C1 segment of cervical spinal cord (tissue), 14 donors: ENCODE measurements at places on chromosomes 1 and 21.

DNA sequence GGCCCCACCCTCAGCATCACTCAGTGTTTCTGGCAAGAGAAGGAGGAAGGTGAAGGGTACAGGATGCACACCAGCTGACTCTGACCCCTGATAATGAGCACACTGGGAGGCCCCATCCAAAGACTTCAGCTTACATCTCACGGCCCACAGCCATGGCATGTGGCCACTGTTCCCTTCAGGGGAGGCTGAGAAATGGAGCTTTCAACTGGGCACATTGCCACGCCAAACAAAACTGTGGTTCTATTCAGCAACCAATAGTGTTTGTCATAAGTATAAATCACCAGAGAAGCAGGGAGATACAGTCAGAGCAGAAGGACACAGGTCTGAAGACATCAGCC lies 12.7 kb upstream of the TRAF3IP3 start:
- no peak for DNase-seq

- no peak for DNase-seq
These were observed 184.7 kb upstream of the SGIP1 start for GRCh38 chr1:66349242-66349641.

- DNase-seq = no peak
These were observed 51.5 kb upstream of the EPS8L3 start for GRCh38 chr1:109814993-109815786.

GRCh38 chr1:46342084-46342656 lies 1.6 kb downstream of the NSUN4 start:
- peak; percentile 2 for DNase-seq

DNA sequence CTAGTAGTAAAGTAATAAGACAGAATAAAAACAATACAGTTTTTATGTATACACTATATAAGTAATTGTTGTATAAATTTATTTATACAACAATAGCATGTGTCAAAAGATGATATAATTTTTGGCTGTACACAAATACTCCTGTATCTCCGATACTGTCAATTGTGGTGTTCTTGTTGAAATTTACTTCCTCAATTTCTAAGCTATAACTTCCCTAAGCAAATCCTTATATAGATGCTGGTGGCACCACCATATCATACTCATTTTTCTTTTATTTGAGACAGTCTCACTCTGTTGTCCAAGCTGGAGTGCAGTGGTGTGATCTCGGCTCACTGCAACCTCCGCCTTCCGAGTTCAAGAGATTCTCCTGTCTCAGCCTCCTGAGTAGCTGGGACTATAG lies 141.0 kb upstream of the HP1BP3 start:
- DNase-seq = no peak

GRCh38 chr1:116674751-116675150 lies 7.2 kb upstream of the IGSF3 start:
- DNase-seq = no peak

- DNase-seq = no peak
These were observed 200.5 kb upstream of the NEGR1 start for GRCh38 chr1:72482736-72483413.

- DNase-seq = no peak
These were observed 75.4 kb upstream of the CD5L start for GRCh38 chr1:157916887-157917570.

DNA sequence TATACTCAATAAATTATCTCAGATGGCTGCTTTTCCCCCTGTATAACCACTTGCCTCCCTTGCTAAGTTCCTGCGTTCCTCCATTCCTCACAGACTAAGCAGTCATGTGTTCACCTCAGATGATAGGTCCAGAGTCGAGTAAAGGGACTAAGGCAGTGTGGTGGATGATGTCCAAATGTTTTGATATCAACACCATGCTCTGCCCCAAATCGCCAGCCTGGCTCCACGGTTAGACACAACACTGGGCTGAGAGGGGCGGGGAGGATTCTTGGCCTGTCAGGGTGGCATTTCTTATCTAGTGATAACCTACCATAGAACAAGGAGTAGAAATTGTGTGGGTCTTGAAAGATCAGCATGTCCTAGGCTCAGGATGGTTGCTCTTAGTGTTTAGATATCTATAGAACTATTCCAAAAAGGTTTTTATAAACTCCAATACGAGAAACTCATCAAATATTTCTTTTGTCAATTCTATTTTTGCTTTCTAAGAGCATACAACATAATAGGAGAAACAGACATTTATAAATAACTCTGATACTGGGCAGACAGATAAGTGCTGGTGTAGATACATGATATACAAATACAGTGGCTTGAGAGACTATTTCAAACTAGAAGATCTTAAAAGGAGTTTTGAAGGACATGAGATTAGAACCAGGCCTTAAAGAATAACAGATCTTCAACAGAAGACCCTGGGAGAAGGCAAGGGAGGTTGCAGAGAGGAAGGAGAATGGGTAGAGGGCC lies 21.5 kb downstream of the GJA5 start:
- DNase-seq = no peak

- DNase-seq = no peak
These were observed 23.8 kb downstream of the THEM4 start for GRCh38 chr1:151885479-151885878.

- no peak for DNase-seq
These were observed 347.5 kb downstream of the SMYD3 start for GRCh38 chr1:246159279-246160227.

DNA sequence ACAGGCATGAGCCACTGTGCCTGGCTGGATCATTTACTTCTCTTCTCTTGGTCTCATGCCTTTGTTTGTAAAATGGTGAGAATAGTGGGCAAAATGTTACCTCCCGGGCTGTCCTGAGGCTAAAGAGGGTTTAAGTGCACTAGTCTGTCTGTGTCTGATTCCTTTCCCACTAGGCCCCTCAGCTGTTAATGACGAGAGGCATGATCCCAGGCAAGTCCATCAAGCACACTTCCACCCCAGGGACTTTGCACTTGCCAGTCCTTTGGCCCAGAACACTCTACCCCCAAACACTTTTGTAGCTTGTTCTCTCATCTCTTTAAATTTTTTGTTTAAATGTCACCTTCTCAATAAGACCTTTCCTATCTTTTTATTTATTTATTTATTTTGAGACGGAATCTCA lies 13.8 kb upstream of the EPB41 start:
- no peak for DNase-seq

DNA sequence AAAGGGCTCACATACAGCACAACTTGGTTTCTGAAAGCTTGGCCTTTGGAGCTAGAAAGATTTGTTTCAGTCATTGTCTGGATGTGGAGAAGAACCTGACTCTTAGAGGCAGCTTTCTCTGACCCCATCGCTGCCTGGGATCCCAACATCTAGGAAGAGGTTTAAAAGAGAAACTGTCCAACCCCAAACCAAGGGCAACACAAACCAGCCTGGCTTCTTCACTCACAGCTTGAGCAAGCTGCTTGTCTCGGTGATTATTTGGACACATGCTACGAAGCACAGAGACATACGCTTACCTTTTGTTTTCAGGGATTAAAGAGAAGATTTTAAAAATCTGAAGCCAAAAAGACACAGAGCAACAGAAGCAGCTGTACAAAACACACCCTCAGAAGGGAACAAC lies 109.8 kb downstream of the ETS2 start:
- no peak for DNase-seq

- DNase-seq = no peak
These were observed 48.9 kb downstream of the AHDC1 start for GRCh38 chr1:27554759-27555699.

DNA sequence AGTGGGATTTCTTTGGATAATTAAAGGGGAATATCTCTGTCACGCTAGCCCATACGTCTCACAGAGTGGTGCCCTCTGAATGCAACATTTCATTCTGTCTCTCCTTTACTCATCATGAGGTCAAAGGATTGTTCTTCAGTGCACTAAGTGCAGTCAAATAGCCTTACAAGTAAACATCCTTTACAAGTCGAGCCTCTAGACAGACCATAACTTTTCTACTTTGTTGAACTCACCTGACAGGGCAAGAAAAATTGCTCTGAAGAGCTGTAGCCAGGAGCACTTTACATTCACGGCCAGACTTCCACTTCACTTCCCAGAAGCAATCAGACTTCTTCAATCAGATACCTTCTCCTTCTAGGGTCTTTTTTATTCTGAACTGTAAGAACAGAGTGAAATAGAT lies 768.0 kb upstream of the TMPRSS15 start:
- DNase-seq = no peak

DNA sequence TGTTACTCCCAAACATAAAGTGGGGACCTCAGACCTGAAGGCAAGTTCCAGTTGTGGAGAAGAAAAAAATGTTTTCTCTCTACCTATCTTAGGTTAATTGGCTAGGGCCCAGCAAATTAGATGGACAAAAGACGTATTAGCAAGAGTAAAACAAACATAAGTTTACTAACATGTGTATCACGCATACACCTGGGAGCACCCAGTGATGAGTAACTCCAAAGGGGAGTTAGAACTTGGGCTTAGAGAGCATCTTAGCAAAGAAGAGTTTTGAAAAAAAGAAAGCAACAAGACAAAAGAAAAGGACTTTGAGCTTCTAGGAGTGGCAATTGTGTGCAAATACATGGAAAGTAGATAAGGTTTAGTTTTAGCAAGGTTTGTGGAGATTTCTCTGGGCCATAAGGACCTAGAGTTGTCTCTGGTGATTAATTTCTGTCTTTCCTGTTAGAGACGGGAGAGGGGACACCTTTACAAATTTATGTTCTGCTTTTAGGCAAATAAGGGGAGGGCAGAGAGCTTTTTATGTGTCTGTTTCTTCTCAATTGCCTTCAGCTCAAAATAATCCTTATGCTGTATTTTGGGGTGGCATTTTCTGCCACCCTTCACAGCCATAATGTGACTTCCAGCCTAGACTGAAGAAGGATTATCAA lies 76.7 kb upstream of the PTGFRN start:
- DNase-seq = no peak

DNA sequence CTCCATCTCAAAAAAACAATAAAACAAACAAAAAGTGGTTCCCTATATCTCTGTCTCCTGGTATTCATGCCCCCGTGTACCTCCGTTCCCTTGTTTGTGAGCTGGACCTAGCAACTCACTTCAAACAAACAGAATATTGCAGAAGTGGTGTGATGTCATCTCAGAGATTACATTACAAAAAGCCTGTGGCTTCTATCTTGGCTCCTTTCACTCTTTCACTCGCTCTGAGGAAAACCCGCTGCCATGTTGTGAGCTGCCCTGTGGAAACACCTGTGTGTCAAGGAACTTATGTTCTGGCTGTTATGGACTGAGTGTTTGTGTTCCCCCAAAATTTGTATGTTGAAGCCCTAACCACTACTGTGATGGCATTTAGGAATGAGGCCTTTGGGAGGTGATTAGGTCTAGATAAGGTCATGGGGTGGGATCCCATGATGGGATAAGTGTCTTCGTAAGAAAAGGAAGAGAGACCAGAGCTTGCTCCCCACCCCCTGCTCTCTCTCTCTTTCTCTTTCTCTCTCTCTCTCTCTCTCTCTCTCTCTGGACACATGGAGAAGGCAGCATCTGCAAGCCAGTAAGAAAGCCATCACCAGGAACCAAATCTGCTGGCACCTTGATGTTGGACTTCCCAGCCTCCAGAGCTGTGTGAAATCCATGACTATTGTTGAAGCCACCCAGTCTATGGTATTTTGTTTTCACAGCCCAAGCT lies 7.4 kb upstream of the HYI start:
- no peak for DNase-seq

GRCh38 chr1:235920596-235921375 lies 54.1 kb upstream of the LYST start:
- no peak for DNase-seq

- DNase-seq = no peak
These were observed 25.6 kb upstream of the IER5 start for GRCh38 chr1:181062836-181063428.

DNA sequence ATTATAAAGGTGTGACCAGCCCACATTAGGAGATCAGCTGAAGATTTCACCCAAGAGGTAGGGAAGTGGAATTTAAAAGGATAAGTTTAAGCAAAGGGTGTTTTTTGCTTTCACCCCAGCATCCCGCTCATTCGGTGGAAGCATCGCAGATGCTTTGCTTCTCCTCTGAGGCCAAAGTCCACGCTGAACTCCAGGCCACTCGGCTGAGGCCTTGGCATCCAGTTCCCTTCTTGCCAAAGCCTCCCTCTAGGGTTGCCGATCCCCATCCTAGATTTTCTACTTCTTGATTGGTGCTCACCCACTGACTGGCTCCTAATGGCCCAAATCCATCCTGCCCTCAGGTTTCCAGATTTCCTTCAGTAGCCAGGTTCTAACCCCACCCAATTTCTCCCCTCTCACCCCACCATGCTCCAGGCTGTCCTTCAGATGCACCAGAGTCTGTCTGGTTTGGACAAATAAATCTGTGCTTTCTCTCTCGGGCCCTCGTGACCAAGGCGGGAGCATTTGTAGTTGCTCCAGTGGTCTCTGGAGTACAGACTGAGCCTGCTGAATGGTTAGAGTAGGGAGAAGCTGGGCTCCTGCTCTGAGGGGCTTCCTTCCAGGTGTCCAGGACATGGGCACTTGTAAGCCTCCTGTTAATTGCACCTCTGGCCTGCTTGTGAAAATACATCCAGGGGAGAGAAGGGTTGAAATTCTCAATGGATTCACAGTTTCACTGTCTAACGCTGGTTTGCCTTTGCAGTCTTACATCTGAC lies 193.2 kb downstream of the C1orf94 start:
- DNase-seq = no peak

DNA sequence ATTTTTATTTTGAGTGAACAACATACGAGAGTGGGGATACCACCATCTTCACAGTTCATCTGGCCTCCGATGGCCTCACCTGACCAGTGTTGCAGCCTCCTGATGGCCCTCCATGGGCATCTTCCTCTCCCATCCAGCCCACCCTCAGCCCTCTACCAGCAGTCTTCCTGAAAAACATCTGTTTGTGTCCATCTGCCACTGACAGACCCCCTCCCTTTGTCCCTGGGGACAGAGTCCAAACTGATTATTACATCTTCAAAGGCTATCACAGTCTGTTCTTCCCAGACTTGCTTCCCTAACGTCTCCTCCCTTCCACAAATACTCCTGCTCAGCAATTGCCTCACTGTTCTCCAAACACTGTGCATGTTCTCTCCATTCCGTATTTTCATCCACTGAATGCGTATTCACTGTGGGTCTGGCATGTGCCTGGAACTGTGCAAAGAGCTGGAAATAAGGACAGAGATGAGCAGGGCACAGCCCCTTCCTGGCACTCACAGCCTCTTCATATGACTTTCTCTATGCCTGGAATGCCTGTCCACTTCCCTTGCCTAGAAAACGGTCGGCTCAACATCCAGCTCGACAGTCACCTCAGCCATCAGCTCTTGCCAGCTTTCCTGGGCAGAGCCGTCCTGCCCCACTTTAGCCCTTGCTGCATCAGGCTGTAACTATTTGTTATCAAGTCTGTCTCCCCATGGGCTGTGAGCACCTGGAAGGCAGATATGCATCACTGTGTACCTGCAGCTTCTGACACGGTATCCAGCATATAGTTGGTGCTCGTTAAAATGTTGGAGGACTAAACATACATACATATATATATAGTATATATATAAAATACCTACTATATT lies 8.3 kb upstream of the ATF3 start:
- no peak for DNase-seq

GRCh38 chr21:27589781-27590180 lies 622.9 kb upstream of the ADAMTS5 start:
- DNase-seq = no peak

- DNase-seq = no peak
These were observed 27.7 kb downstream of the DNTTIP2 start for GRCh38 chr1:93851327-93851712.

- no peak for DNase-seq
These were observed 105.4 kb downstream of the UBE2U start for GRCh38 chr1:64308866-64309265.
